Activated T-cell treated with anti-CD3 and anti-CD28 coated beads for 48 hours (primary cell): ENCODE measurements at places on chromosomes 12 and 14.

DNA sequence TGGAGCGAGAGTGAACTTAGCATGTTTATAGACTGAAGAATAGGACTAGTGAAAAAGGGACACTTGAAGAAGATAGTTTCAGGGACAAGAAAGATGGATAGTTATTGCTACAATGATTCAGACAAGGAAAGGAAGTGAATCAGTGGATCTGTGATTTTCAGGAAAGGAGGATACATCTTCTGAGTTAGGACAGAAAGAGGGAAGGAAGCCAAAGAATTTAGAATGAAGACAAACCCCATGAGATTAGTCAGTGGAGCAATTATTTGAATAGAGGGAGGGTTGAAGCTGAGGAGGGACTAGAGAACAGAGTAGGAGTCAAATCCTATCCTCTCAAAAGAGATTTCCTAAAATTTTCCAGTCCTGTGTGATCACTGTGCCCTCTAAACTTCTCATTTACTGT, 282.7 kb downstream of the AKAP6 start:
- DNase-seq, result no peak

DNA sequence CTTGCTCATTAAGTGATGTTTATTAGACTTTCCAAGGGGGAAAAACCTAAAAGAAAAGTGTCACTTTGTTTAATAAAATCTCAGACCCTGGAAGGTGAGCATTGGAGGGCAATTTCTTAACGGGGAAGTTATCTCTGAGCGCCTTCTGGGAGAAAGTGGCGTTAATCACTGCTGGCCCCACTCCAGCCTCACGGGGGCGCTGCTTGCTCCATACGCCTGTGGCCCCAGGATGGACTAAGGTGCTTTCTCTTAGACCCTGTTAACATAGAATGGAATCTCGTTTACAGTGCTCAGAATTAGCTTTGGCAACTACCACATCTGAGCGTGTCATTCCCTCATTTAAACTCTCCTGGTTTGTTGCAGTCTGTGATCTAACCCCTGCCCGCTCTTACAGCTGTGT, 16.4 kb upstream of the PRIMA1 start:
- DNase-seq, result no peak

DNA sequence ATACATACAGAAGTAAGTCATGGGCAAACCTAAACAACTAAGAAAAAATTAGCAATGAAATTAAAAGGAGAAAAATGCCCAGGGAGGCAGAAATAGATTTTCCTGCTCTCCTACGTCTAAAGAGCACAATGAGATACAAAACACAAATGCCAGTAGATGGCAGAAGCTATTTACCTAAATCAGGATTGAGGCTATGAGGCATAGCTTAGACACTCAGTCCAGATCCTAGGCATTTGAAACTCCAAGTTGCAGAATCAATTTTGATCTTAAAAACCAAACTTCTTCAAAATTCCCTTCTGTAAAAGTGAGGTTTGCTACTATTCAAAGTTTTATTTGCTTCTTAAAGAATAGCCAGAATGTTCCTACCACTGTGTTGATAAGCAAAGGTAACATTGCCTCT, 368.6 kb downstream of the DAD1 start:
- no peak for DNase-seq

GRCh38 chr14:70036665-70037064, 152.1 kb downstream of the SLC8A3 start:
- no peak for DNase-seq

GRCh38 chr12:9333161-9333560, 125.0 kb upstream of the PZP start:
- no peak for DNase-seq

DNA sequence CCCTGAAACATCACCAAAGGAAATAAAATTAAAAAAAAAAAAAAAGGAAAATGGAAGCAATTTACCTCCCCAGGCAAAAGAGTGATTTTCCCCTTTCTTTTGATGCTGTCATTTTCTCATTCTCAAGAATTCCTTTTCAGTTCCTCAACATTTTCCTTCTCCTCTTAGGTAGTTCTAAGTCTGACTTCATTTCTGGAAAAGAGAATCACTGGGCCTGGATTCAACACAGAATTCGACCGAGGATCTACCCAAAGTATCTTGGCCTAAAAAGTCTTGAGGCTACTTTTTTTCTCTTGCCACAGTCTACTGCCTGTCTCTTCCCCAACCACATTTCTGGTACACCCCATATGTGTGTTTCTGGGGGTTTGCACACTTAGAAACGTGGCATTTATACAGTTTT, 717.8 kb upstream of the TBX3 start:
- no peak for DNase-seq

DNA sequence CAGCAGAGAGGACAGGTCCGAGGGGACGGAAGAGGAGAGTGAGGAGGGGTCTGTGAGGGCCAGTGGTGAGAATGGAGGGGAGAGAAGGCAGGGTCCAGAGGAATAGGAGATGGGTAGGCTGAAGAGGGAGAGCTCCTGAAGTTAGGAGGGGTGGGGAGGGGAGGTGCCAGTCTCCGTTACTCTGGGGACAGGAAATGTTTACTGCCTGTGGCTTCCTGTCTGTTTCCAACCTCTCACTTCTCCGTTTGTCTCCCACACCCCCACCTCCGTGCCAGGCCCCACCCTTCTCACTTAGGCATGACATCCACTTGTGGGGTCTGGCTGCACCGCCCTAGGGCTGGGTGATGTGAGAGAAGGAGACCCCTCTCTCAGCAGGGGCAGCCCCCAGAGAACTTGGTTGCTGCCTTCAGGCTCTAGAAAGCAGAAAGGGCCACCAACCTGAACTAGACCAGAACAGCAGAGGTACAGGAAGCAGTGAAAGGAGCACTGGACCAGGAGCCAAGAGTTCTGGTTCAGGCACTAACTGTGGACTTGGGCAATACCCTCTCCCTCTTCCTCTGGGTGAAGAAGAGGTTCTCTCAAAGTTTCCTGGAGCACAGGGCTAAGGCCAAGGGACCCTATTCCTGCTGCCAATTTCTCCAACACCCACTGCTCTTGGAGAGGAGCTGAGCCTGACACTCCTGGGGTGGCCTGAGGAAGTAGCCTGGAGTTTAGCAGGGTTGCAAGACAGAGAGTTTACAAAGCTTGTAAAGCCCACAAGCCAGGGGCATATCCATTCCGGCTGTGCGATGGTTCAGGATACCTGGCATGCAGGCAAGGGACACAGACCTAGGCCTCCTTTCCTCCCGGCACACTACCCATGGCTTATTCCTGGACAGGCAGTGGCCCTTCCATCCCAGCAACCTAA, 5.5 kb downstream of the ITGA5 start:
- peak; percentile 50 for DNase-seq

DNA sequence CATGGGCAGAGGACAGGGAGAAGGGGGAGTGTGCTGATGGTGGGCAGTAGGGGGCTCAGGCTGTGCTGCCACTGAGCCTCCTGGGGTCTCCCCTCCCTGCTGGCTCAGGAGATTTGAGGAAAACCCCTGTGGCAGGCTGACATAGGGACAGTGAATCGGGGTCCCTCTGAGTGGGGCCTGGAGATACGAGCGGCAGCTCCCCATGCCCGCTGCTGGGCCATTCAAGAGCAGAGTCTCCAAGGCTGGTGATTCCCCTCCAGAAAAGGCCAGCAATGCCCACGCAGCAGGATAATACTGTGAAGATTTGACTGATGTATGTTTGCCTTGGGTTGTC, 288.7 kb upstream of the SFSWAP start:
- DNase-seq, result no peak
